ENCODE measurements at places on chromosomes 7 and 10.
A peak's percentile ranks its signal among the peaks of the same experiment; 100 is the strongest.

DNA sequence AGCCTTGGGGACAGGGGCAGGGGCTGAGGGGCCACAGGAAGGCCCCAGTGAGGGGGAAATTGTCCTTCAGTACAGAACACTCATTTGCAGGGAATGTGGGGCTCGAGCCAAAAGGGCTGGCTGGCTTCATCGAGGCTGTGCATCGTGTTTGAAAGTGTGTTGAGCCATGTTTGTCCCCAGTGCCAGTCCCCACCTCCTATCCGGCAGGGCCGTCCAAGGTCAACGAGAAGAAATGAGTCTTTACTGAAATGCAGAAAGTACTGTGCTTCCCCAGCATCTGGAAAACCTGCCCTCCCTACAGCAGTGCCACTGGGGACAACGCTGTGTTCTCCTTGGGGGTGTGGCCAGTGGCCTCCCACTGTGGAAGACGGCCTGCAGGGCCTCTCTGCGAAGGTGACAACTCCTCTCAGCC is 214.1 kb downstream of the KLF6 start:
- DNase-seq, result peak; percentile 77

DNA sequence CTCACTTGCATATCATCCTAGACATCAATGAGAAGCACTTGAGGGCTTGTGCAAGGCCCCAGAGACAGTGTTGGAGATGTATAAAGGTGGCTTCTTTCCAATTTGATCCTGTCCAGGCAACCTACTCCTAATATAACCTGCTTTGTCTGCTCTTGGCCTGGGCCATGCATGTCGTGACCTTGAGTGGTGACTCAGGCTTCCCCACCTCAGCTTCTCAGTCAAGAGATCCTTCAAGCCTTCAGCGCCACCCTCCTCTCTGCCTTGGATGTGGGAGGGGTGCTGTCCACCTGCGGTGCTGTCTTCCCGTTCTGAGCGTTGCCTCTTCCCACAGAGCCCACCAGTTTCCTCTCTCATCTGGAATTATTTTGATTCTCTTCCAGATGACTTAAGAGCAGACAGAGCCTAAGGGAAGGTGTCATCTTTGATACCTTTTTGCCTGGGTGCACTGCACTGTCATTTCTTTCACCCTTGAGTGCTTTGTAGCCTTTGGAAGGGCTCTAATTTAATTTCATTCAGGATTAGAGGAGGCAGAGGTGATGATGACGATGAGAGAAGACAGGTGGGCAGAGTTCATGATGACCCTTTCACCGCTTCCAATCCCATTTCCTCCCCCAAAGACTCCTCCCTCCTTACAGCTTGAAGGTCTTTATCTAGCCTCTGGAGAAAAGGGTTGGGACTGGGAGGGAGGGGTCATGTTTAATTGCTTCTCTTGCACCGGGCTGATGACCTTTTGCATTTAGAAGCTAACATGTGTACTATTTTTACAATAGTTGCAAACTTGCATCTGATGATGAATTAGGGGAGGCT is 6.9 kb downstream of the LSMEM1 start:
- DNase-seq, result no peak

DNA sequence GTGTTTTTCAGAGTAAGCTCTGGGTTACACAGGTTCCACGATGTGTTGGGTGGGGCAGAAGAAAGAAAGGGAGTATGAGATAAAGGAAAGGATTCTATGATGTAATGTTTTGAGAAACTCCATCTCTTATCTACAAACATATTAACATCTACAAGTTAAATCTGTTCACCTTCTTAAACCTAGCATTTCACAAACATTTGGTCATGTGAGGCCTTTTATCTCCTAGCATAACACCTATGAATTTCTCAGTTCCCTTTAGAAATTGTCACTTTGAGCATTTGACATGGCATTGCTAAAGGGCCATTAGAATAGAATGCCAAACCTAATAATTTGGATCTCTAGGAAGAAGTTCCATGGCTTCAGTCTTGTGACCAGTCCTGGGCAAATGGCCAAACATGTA is 217.1 kb upstream of the AOAH start:
- no peak for DNase-seq

GRCh38 chr10:129027906-129028305 is 439.1 kb upstream of the MGMT start:
- no peak for DNase-seq

DNA sequence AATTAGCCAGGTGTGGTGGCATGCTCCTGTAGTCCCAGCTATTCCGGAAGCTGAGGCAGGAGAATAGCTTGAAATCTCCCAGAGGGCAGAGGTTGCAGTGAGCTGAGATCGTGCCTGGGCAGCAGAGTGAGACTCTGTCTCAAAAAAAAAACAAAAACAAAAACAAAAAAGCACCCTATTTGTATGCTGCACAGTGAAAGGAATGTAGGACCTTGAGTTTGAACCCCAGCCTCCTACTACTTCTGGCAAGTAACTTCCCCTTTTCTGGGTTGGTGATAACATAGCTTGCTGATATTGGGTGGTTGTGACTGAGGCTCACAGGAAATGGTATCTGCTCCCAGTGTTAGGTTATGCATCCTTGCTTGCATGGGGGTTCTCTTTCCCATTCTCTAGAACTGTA is 205.3 kb downstream of the BUB3 start:
- DNase-seq, result no peak

DNA sequence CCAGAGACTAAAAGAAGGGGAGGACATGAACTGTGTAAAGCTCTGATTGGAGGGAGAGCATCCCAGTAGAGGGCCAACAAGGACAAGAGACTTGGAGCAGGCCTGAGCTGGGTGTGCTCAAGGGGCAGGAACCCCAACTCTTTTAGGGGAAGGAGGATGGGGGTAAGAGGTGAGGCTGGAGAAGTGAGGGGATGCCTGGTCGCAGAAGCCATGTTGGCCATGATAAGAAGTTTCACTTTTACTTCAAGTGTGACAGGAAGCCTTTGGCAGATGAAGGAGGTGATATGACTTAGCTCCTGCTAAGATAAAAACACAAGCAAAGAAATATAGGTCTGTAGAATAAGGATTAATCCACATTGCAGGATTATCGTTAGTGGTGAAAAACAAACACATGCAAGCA is 208.3 kb downstream of the JAZF1 start:
- no peak for DNase-seq

DNA sequence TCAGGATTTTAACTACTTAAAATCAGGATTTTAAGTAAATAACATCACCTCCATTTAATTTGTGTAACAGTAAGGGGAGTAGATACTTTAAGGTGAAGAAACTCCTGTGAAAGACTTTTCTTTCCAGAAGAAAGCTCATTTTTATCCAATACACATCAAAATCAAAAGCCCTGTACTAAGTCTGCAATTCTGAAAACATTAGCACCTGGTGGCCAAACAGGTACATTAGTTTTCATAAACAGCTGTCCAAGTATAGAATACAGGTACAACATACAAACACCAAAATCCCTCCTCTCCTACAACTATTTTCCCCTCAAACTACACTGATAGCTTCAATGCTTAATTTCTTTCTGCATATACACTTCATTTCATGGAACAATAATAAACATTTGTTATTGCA is 22.9 kb downstream of the FAM3C start:
- DNase-seq, result no peak

- peak; percentile 85 for DNase-seq
These were observed 4.2 kb upstream of the HOXA7 start for GRCh38 chr7:27160546-27161213.

DNA sequence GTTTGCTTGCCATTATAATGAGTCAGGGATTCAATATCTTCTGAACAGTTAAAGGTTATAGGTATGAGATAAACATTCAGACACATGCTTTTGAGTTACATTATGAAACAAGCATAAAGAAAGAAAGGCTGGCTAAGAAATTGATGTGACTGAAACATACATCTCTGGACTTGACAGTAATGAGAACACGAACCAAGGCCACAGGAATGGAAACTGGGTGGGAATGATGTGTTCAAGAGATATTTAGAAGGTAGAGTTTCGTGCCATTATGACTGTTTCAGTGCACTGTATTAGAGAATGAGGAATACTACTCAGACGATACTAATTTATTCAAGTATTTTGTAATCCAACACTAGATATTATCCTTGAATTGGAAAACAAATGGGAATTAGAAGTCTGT is 332.1 kb upstream of the MAGI2 start:
- no peak for DNase-seq

- DNase-seq, result no peak
These were observed 76.8 kb upstream of the GDF10 start for GRCh38 chr10:47223236-47223635.

- DNase-seq, result no peak
These were observed 287.4 kb downstream of the EXOC4 start for GRCh38 chr7:133540096-133540860.

GRCh38 chr10:44307691-44308090 is 77.2 kb downstream of the CXCL12 start:
- DNase-seq, result no peak

GRCh38 chr10:77590344-77591237 is 47.0 kb downstream of the KCNMA1 start:
- no peak for DNase-seq

DNA sequence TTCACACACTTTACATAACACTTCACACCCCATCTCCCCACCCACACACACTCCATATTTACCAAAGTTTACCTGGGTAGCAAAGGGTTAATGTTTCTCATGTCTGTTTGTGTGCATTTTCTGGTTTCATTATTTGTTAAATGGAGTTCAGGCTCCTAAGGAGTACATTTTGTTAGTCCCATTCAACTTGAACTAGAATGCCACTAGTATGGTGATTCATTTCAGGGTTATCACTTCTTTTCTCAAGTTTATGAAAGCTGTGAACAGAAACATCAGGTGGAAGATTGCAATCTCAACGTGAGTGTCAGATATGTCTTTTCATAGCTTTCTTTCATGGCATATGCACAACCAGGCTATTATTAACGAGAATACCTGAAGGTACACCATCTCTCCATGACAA is 1027.5 kb downstream of the GATA3 start:
- DNase-seq, result no peak

GRCh38 chr7:25675789-25676474 is 447.6 kb upstream of the NPVF start:
- DNase-seq, result peak; percentile 48

DNA sequence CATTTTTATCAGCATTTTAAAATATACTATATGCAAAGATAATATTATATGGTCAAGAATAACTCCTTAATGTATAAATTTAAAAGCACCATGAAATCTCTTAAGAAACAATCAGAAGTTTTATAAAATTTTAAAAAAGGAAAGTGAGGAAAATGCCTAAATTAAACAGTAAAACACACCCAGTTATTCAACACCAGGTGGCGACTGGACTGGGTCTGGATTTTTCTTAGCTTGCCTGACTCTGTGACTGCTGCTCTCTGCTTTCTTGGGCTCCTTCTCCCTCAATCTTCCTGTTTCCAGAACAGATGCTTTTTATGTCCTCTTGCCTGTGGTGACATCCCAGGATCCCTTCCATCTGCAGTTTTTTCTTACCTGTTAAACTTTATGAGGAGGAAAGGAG is 200.3 kb downstream of the BICC1 start:
- DNase-seq, result no peak

GRCh38 chr10:79003183-79004100 is 65.3 kb upstream of the ZMIZ1 start:
- no peak for DNase-seq

GRCh38 chr10:107611115-107611514 is 446.6 kb upstream of the SORCS1 start:
- DNase-seq, result no peak

DNA sequence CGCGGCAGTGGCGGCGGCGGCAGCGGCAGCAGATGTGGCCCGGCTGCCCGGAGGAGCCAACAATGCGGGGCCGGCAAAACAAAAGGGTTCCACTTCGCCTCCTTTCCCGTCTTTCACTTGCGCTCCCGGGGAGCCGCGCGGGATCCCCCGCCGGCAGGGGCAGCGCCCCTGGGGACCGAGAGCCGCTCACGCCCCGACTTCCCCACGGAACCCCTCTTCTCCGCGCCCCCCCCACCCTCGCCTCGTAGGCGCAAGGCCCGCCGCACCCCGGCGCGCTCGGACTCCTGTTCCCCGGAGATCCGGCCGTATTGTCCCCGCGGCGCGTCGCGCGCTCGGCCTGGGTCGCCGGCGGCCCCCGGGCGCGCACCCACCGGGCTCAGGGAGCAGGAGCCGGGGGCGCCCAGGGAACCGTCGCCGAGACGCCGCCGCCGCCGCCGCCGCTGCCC is 854 bp downstream of the CTBP2 start:
- DNase-seq, result peak; percentile 79

GRCh38 chr10:113980408-113981087 is 63.1 kb upstream of the ADRB1 start:
- no peak for DNase-seq

DNA sequence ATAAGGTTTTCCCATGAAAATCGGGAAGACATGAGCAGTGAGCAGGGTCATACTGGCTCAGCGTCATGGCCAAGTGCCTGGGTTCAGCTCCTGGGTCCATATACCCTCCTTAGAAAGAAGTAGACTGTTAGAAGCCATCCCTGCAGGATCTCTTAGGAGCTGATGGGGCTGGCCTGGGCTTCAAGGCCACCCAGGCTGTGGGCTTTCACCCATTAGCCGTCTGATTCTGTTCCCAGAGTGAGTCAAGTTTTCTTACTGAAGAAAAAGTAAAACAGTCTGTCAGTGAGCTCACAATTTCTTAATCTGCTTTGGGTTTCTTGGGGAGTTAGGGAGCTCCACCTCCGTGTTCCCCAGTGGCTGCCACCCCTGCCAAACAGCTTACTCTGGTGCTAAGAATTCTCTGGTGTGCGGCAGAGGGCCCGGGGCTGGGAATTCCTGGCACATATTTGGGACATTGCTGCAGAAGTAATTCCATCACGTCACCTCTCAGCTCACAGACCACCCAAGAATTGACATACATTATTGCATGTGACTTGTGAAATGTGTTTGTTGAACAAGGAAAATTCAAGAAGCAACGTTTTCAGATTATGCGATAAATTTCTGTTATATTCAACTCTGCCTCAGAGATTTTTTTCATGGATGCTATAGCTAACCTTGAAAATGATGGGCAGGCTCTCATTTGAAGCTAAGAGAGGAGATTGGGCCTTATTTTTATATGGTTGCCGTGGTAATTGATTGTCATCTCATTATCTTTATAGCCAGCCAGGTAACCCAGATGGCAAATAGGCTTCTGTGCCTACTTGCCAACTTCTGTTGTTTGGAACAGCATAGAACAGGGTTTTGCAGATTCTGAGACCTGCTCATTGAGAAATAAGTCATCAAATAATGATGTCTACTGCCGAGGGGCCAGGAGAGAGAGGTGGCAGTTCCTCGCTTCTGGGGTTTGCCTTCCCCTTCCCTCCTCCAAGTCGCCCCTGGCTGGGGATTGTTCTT is 166.4 kb downstream of the CHN2 start:
- no peak for DNase-seq

DNA sequence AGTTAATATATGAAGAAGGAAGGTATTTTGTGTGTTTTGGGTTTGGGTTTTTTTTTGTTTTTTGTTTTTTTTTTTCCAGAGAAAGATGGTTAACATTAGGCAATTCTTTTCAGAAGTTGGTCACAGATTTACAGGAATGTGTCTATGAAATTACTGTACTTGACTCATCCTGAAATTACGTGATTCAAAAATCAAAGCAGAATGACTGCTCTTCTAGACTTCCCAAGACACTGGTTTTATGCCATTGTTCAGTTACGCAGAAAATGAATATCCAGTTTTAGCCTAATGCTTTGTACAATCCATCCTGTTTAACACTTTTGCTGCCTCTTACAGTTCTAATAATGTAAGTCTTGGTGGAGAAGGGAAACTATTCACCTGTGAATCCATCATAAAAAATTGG is 39.7 kb upstream of the CELF2 start:
- DNase-seq, result no peak

Data from right cardiac atrium (tissue), 5 donors.